GOT3 (cell line): ENCODE measurements at places on chromosomes 2 and 18.

GRCh38 chr2:42904576-42904876 lies 112.1 kb upstream of the HAAO start:
- DNase-seq = no peak

DNA sequence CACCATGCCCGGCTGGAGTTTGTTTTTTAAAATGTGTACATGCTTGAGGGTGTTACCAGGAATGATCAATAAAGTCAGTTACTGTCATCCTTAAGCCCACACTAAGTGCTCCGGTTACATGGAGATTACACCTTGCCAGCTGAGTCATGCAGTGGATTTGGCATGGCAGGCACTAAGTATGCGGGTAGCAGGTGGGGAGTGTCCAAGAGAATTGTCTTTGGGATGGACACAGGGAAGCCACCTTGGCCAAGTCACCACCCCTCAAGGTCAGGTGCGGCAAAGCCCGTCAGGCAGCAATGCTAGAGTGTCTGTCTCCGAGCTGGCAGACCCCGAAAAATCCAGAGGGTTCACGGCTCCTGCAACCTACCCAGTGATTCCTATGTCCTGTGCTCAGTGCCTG lies 54.8 kb downstream of the GBX2 start:
- DNase-seq = no peak

- DNase-seq = no peak
Measured at GRCh38 chr2:86140969-86141392, 34.9 kb downstream of the PTCD3 start.

- no peak for DNase-seq
Measured at GRCh38 chr2:215619022-215619958, 183.4 kb upstream of the FN1 start.

DNA sequence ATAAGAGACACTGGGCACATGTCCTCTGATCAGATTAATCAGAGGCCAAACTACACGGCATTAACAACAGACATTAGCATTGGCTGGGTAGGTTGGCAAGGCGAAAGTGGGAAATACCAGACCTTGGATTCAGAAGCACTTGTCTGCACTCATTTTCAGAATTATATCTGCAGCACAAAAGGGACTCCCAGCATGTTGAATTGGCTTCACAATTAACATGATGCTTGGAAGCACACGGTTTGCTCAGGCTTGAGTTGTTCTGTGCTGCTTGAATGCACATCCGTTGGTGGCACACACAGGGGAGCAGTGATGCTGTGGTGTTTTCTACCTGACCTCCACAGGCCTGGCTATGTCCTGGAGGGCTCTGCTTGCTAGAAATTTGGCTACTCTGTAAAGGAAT lies 83.9 kb downstream of the ACTR3 start:
- DNase-seq = no peak

- no peak for DNase-seq
Measured at GRCh38 chr18:38006541-38006940, 440.9 kb upstream of the CELF4 start.

DNA sequence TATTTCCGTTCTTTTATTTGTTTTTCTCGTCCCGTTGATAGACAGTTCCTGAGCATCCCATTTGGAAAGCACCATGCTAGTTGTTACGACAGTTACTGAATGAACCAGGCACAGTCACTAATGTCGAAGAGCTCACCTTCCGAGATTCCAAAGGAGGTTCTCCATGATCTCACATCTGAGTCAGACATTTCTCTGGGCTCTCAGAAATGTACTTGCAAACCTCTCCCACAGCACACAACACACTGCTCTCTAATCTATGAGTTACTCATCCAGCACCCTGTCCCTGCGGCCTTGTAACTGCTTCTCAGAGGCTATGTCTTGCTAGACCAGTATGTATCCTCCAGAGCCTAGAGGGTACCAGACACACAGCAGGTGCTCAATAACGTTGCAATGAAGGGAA lies 174.7 kb downstream of the DNER start:
- no peak for DNase-seq

- DNase-seq = no peak
Measured at GRCh38 chr2:168375195-168375798, 80.8 kb upstream of the CERS6 start.

DNA sequence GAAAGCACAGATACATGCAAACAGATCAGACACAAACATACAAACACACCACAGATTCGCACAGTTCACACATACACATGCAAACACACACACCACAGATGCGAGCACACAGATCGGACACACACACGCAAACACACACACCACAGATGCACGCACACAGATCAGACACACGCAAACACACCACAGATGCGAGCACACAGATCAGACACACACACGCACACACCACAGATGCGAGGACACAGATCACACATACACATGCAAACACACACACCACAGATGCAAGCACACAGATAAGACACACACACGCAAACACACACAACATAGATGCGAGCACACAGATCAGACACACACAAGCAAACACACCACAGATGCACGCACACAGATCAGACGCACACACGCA lies 149.0 kb downstream of the PXDN start:
- DNase-seq = no peak

GRCh38 chr18:47601581-47602272 lies 328.7 kb downstream of the SMAD2 start:
- DNase-seq = no peak

- DNase-seq = no peak
Measured at GRCh38 chr18:159933-160332, 1.6 kb downstream of the USP14 start.

GRCh38 chr2:8421658-8422449 lies 260.0 kb upstream of the ID2 start:
- DNase-seq = no peak

- no peak for DNase-seq
Measured at GRCh38 chr2:60779426-60779825, 23.4 kb downstream of the PAPOLG start.

- DNase-seq = no peak
Measured at GRCh38 chr2:96156926-96157648, 11.8 kb upstream of the DUSP2 start.

- no peak for DNase-seq
Measured at GRCh38 chr2:16664809-16665747, 556 bp downstream of the CYRIA start.

- no peak for DNase-seq
Measured at GRCh38 chr18:75429975-75430374, 2.5 kb upstream of the SMIM21 start.

GRCh38 chr2:186437719-186438118 lies 48.3 kb upstream of the ZC3H15 start:
- no peak for DNase-seq
